Stimulated activated CD8-positive, alpha-beta memory T cell treated with anti-CD3 and anti-CD28 coated beads, Interleukin-2, amount 100 ng/mL, for 48 hours (primary cell): ENCODE measurements at places on chromosomes 1 and 21.

- DNase-seq = no peak
Measured at GRCh38 chr1:106465666-106466065, 590.8 kb upstream of the PRMT6 start.

- DNase-seq = no peak
Measured at GRCh38 chr1:112515311-112516009, 6.7 kb downstream of the WNT2B start.

DNA sequence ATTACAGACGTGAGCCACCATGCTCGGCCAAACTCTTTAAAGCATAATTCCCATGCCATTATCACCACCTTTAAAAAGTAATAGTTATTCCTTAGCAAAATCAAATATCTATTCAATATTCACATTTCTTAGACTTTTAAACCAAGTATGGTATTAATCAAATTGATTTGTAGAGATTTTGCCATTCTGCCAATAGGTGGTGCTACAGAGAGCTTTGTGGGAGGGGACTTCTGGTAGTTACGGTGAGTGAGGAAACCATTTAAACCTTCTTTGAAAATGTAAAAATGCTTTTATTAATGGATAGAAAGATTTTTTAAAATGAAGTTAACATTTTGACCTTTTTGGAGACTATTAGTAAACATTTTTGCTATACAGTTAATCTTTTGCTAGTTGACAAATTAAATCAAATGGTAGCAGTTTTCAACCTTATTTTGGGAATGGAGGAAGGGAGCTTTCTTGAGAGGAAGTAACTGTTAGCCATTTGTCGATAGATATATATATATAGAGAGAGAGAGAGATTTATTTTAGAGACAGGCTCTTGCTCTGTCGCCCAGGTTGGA, 19.3 kb downstream of the IARS2 start:
- no peak for DNase-seq

- DNase-seq = no peak
Measured at GRCh38 chr1:110675060-110675791, 486 bp upstream of the KCNA3 start.

DNA sequence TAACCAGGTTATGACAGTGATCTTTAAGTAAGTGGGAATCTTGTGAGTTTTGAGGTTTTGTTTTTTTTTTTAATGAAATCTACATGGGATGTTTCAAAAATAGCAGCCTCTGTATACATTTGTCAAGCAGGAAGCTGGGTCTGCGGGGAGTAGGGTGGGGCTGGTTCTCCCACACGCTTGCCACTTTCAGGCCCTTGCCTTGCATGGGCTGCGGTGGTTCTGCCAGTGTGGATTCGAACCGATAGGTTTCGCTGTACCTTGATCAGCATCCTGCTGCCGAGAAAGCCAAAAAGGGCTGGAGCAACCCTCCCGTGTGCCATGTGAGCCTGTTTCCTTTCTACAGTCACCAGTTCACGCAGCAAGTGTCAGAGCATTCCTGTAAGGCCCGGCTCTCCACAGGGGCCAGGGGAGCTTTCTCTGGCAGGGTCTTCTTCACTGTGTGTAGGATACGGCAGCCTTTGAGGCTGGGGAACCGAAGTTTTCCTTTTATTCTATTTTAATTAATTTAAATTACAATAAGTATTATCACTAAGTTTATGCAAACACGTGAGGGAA, 79.2 kb upstream of the SAMD11 start:
- no peak for DNase-seq

DNA sequence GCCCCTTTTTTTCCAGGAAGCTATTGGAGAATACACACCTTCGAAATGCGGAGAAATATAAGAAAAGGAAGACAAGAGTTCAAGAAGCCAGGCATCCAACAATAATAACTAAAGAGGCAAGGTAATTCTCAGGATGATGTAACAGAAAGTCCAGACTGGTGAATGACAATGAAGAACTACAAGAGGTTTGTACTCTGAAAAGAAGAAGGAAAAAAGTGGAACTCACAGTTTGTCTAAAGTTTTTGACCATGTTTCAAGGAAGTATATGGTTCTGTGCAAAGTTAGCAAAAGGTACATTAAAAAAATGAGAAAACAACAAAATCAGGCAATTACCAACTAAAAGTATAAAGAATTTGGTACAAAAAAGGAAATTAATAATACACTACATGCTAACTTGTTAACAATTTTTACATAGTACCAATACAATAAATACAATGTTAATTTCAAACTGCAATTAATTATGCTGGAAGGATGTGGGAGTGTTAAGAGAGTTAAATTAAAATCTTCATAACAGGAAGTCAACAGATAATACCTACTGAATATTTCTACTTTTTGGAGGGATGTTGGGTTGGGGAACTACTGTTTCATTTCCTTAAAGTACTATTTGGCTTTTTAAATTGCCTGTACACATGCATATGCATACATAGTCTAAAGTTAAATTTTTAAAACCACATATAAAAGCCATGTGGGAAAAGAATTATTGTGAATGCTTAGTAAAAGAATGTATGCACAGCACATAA, 12.9 kb upstream of the CD55 start:
- no peak for DNase-seq

DNA sequence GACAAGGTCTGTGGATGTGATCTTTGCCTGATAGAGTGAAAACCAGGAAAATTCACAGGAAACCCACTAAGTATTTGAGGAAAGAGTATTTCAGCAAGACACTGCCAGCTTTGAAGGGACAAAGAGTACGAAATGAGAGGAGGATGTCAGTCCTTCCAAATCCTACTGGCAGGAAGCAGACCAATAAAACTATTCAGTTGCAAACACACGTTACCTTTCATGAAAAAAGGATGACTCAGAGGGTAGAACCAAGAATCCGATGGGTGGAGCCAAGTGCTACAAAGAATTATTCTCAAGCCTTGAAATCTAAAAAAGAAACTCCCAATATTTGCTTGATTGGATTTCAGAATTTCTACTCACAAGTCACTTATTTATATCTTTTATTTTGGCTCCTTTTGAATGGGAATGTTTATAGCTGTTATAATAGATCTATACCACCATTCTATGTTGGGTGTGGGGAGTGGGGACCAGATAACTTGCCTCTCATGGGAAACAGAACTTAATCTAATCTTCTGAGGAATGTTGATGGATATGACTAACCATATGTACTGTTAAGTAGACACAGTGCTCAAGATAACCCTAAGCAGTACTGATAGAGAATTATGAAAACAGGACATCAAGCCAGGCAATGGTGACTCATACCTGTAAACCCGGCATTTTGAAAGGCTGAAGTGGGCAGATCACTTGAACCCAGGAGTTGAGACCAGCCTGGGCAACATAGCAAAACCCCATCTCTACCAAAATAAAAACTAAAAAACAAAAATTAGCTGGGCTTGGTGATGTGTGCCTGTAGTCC, 19.3 kb upstream of the HEATR1 start:
- DNase-seq = no peak

- DNase-seq = no peak
Measured at GRCh38 chr1:65319754-65320153, 10.4 kb downstream of the DNAJC6 start.

DNA sequence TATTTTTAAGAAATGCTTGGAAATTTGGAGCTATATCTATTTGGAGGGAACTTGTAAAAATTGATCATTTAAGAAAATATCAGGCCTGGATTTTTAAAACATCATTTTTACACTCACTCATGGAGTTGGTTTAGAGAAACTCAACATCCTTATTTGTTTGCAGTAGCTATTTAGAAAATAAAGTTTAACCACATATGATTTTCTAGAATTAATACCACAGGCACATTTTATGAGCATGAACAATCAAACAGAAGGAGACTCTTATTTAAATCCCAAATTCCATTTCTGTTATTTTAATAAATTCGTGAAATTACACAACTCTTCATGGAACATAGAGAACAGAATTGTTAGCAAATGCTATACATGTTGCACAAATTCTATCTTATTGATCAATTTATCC, 3.2 kb downstream of the CDKN2C start:
- no peak for DNase-seq

DNA sequence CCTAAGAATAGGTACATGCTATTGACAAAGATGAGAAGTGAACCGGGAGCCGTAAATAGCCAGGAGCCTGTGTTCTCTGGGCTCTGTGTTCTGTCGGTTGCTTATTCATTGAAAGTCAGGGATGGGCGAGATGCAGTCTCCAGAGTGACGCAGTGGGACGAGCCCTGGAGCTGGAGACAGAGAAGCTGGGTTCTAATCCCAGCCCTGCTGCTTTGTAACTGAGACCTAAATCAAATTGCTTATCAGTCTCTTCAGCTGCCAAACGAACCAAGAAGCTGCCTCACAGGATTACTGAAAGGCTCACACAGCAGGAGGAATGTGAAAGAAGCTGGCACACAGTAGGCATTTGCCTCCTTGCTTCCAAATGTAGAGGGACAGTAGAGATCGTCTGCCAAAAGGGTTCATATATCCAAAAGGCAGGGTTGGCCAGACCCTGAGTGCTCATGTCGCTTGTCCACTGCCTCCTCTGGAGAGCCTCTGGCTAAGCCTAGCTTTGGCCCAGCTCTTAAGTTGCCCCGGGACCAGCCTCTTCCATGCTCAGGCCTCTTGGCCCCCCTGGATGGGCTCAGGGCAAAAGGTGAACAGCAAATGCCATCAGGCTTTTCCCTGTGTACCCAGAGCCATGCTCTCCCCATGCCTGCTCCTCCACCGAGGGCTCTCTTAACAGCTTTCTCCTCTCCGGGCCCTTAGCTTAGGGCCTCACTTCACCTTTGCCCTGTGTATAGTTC, 134.2 kb upstream of the IPO9 start:
- DNase-seq = no peak

DNA sequence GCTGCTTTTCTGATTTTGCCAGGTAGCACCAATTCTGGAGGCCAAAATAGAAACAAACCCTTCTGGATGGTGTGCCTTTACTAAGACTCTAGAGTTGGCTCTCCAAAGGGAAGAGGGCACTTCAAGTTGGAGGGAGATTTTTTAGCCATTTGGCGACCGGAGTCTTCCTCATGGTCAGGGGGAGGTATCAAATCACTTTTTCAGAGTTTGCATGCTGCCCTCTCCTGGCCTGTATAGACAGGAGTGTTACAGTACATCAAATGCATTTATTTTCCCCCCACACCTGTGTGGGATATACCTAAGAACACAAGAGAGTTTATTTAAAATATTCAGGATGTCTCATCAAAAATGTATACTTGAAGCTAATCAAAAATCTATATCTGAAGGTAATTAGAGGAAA, 3.2 kb downstream of the GREM2 start:
- no peak for DNase-seq

GRCh38 chr1:61083013-61083806, 849 bp downstream of the NFIA start:
- DNase-seq = no peak

GRCh38 chr1:221761354-221762002, 19.6 kb upstream of the DUSP10 start:
- DNase-seq = no peak

DNA sequence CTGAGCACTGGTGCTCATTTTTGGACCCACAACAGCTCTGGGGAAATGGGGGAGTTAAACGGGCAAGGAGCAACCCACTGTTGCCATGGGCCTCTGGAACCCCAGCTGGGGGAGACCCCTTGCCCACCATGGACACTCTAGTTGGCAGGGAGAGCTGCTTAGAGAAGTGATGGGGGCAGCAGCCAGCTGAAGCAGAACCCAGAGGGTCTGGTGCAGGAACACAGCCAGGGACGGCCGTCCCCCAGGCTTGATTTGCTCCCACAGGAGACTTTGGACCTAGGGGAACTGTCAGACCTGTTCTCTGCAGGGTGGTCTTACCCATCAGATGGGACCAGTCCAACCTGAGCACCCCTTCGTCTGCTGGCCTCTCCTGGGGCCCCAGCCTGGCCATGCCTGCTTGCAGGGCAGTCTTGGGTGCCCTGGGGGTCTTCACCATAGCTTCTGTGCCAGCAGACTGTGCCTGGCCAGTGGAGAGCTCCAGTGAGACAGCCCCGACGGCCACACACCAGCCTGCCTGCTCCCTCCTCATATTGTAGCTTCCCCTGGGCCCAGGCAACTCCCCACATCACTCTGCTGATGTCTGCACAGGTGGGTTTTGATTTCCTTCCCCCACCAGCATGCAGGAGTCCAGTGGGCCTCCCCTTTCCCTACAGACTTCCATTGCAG, 11.3 kb downstream of the SPATC1L start:
- DNase-seq = no peak

DNA sequence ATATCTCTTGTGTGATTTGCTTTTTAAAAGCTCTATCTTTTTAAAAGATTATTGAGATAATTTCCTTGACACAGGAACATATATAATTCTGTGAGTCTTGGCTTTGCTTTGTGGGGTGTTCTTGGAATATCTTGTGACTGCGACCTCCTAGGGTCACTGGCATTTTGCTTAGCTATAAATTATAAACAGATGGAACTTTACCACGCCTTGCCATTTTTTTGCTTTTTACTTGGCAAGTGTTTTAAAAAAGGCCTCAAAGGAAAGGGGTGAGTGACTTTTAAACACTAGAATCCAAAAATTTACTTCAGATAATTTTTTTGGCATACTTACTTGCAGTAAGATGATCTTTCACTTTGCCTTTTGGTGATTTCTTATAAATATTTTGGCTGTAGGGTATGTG, 43.6 kb downstream of the ALG6 start:
- DNase-seq = no peak

GRCh38 chr1:150555971-150556865, 7.0 kb downstream of the ADAMTSL4 start:
- no peak for DNase-seq

- no peak for DNase-seq
Measured at GRCh38 chr1:64922336-64922735, 44.0 kb downstream of the JAK1 start.

DNA sequence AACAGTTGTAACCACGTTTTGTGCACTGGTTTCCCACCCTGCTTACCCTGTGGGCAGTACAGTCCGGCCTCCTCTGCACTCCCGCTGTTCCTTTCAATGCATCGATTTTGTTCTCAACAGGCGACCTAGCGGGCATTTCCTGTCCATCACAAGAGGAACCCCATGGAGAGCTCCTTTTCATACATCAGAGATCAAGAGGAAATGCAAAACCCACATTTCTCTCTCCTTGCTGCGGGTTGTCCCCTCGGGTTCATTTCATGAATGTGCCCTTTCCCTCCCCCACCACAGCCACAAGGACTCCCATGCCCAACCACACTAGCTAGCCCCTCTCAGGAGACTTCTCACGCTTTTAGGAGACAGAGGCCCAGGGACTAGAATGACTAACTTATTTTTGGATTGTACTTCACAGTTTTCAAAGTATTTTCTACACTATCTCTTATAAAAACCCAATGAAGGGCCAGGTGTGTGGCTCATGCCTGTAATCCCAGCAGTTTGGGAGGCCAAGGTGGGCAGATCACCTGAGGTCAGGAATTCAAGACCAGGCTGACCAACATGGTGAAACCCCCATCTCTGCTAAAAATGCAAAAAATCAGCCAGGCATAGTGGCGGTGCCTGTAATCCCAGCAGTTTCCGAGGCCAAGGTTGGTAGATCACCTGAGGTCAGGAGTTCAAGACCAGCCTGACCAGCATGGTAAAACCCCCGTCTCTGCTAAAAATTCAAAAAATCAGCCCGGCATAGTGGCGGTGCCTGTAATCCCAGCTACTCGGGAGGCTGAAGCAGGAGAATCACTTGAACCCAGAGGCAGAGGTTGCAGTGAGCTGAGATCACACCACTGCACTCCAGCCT, 18.4 kb downstream of the ATP1A4 start:
- DNase-seq = no peak
